ENCODE measurements at places on chromosomes 12 and 14. TPM values are rescaled to one million over a fixed set of nuclear protein-coding genes. Genes with fewer than 3 reads are reported as not detected.

- no peak for DNase-seq
Measured at GRCh38 chr12:121121805-121122204, 10.9 kb upstream of the P2RX7 start.

DNA sequence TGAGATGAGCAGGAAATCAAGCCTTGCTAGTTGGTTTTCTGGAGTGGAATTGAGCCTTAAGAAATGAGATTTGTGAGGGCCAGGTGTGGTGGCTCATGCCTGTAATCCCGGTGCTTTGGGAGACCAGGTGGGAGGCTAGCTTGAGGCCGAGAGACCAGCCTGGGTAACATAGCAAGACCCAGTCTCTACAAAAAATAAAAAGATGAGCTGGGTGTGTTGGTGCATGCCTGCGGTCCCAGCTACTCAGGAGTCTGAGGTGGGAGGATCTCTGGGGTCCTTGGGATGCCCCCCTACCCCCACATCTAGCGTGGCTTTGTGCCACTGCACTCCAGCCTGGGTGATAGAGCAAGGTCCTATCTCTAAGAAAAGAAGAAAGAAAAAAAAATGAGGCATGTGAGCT is 104.2 kb upstream of the RTL1 start:
- peak; percentile 5 for DNase-seq

DNA sequence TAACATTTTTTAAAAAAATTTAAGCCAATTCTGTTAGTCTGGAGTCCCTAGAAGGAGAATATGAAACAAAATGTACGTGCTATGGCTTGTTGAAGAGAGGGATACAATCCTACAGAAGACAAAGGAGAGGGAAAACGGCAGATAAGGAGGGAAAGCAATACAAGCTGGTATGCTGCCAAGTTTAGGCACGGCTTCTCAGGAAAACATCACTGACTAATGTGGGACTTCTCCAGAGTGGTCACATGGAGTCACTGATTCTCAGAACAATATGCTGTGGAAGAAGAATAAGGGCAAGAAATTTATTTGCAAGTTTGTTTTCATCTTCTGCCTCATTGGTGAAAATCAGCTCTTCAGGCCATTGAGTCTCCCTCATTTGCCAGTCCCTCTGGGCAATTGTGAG is 22.9 kb upstream of the NR1H4 start:
- no peak for DNase-seq

- peak; percentile 71 for DNase-seq
Measured at GRCh38 chr14:100297320-100298300, 8.6 kb downstream of the SLC25A29 start.

DNA sequence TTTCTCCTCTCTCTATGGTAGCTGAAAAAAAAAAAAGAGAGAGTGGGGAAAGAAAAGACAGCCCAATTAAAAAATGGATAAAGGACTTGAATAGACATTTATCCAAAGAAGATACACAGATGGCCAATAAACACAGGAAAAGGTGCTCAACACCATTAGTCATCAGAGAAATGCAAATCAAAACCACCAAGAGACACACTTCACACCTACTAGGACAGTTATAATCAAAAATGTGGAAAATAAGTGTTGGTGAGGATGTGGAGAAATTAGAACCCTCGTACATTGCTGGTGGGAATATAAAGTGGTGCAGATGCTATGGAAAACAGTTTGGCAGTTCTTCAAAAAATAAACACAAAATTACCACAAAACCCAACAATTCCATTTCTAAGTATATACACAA is 172.4 kb upstream of the GRIN2B start:
- DNase-seq = no peak

- no peak for DNase-seq
Measured at GRCh38 chr12:632102-632696, 31.0 kb downstream of the NINJ2 start.

The KLRC2 gene
- not detected for total RNA-seq

The TAS2R31 gene
- total RNA-seq = 10.2 TPM

The FBXO34 gene
- 47.4 TPM for total RNA-seq

The KDM2B gene
- 6.1 TPM for total RNA-seq

The IPO4 gene
- total RNA-seq = 28.2 TPM

The SCN8A gene
- 3.0 TPM for total RNA-seq

The POLE2 gene
- total RNA-seq = 35.5 TPM

The ACOT6 gene
- total RNA-seq = not detected

The SIRT4 gene
- not detected for total RNA-seq

All from uterus (tissue), 4 donors.